Fibroblast of upper back skin (primary cell): ENCODE measurements at places on chromosomes 6 and 20.

DNA sequence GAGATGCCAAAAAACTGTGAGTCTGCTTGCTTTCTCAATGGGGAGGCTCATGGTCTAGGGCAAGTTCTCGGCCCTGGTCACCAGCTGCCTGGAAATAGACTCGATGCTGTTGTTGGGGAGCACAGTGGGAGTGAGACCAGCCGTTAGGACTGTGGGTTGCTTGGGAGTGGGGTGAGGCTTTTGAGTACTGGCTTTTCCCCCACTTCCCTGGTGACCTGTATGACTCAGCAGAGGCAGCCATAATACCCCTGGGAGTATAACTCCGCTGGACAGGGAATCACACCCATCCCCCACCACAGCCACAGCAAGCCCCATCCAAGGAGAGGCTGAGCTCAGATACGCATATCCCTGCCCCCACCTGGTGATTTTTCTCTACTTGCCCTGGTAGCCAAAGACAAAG is 48.9 kb upstream of the OGFRL1 start:
- DNase-seq: peak; percentile 5

GRCh38 chr20:59101961-59102360 is 59.4 kb upstream of the PRELID3B start:
- DNase-seq: no peak

DNA sequence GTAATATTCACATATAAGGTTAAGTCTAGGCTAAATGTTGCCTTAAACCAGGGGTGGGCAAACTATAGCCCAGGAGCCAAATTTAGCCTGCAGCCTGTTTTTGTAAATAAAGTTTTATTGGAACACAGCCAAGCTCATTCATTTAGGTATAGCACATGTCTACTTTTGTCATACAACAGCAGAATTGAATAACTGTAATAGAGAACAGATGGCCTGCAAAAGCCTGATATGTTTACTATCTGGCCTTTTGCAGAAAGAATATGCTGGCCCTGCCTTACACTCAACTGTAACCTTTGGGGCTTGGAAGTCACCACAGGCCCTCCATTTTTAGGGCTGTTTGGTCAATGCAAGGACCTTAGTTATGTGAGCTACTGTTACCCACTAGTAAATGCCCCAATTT is 17.7 kb upstream of the BCLAF1 start:
- DNase-seq: no peak

DNA sequence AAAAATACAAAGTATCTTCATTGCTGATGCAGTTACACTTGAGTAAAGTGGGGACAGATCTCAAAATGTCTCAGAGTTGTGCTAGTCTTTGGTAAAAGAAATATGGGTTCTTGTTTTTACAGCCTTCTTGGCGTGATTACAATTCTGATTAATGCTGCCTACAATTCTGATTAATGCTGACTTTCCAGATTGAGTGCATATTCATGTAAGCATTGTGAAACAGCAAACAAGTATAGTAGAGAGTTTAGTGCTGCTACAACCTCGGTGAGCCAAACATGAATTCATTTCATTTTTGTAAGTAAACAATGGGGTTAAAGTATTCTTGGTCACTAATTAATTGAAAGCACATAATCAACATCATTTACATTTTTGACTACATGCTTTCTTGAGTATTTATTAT is at the start of gene DEFB113:
Gene DEFB113, minus strand, starts transcription at position 21 of the 400 bp plus-strand sequence. Its CDS starts 0 bp downstream, at position 21.
- DNase-seq: no peak

DNA sequence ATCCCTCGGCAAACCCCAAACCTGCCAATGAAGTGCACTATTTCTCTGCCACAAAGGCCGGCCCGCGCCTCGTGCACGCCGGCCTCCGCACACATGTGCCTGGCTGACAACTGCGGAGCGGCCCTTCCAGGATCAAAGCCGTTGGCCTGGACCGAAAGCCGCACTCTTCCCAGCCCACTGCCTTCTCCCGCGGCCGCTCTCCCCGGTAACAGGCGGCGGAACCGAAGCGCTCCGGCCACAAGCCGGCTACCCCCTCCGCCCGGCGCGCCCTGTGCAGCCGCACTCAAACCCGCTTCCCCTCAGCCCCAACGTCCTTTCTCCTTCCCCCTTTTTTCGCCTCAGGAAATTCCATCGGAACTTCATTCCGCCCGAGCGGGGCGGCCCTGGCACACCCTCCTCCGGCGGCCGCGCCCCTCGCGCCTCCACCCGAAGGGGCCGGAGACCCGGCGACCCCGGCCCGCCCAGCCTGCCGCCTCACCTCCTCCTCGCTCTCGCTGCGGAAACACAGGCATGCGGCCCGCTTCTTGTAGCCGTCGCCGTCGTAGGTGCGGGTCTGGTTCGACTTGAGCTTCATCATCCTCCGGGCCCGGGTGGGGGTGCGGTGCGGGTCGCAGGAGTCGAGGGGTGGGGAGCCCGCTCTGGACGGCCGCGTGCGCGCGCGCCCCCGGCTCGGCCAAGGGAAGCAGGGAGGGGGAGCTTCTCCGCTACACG is 528 bp downstream of the NUDT3 start:
- DNase-seq: peak; percentile 43

DNA sequence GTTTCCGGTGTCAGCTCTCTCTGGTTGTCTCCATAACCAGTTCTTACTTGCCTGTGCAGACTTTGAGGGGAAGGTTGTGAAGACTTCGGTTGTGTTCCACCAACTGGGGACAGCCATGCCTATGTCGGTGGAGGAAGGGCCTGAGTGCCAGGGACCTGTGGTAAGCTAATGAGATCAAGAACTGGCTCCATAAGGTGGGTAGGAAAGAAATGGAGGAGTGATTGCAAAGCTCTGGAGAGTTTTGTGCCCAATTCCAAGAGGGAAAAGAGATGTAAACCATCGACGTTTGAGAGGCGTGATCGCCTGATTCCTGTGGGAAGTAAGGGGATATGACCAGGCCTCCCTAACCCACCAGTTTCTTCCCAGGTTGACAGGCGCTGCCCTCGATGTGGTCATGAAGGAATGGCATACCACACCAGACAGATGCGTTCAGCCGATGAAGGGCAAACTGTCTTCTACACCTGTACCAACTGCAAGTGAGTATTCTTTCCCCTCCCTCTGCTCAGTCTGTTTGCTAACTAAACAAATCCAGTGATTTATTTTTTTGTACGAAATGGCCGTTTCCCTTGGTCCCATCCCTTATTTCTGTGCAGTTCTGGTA is 893 bp downstream of the POLR1H start:
- DNase-seq: peak; percentile 16

DNA sequence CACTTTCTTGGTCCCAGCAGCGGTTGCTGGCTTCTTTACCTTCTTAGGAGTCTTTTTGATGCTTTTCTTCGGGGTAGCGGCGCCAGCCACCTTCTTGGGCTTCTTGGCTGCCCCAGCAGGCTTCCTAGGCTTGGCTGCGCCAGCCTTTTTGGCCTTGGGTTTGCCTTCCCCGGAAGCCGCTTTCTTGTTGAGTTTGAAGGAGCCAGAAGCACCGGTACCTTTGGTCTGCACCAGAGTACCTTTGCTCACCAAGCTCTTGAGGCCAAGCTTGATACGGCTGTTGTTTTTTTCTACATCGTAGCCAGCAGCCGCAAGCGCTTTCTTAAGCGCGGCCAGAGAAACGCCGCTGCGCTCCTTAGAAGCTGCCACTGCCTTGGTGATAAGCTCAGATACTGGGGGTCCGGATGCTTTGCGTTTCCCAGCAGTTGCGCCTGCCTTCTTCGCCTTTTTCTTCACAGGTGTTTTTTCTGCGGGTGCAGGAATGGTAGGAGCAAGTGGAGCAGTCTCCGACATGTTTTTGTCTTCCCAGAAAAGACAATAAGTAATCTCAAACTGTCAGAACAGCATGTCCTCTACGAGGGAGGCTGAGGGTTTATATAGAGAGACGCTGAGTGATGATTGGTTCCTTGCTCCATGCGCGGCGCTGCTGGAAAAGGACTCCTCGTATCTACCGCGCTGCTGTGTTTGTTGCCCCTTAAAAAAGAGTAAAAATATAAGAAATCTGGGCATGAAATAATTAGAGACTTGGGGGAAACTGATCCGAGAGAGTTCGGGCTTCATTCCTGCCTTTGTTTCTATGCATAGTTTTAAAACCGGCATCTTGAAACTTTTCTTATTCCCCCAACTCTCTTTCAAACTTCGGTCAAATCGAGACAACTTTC is 130.3 kb upstream of the BTN3A2 start:
- DNase-seq: peak; percentile 88

GRCh38 chr20:59657459-59658046 is 53.2 kb downstream of the PHACTR3 start:
- no peak for DNase-seq

DNA sequence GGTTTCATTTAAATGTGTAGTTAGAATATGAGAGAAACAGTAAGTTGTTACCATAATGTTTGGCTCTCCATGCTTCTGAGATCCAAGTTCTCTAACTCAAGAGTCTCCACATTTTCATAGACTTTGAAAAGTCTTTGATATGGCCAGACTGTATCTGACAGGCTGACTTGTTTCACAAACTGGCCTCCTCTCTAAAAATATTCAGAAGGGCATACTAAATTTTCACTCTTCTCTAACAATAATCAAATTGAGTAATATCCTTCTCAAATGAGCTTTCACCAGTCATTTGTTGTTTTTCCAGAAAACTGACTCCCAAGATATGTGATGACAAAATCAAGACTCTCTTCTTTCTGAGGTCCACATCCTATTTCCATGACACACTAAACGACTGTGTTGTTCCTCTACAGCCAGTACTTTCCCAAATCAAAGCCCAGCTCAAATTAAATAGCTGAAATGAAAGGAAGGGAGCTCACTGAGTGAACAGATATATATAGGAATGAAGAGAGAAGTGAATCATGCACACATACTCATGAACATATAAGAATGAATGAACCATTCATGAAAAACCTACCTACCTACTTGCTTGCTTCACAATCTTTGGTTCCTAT is 15.1 kb downstream of the HIVEP2 start:
- peak; percentile 45 for DNase-seq

GRCh38 chr20:44021900-44022299 is 107.2 kb downstream of the TOX2 start:
- no peak for DNase-seq

DNA sequence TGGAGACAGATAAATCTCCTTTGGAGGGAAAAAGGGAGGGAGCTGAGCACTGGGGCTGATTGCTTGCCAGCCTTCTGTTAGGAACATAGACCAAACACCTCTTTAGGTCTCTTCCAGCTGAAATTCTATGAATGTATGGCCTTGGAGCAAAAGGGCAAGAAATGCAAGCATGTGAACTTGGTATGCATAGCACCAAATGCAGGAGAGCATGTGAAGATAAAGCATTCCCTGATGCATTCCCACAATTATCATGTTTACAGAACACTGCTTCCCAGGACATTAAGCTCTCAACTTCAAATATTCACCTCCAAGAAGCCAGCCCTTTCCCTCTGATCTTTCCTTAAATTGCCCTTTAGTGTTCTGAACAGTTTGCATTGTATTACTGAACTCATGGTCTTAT is 15.6 kb downstream of the RIPOR2 start:
- DNase-seq: no peak

- peak; percentile 50 for DNase-seq
These were observed 28.8 kb downstream of the RWDD2A start for GRCh38 chr6:83221889-83222479.

GRCh38 chr6:15516378-15516777 is 146.4 kb downstream of the DTNBP1 start:
- no peak for DNase-seq

GRCh38 chr6:15176816-15177370 is 69.0 kb upstream of the JARID2 start:
- DNase-seq: no peak

GRCh38 chr20:54793291-54793992 is 318.0 kb downstream of the DOK5 start:
- DNase-seq: peak; percentile 45

- no peak for DNase-seq
These were observed 19.1 kb upstream of the BNIP5 start for GRCh38 chr6:36355819-36356218.

GRCh38 chr6:6772751-6773150 is 184.2 kb downstream of the LY86 start:
- DNase-seq: no peak

DNA sequence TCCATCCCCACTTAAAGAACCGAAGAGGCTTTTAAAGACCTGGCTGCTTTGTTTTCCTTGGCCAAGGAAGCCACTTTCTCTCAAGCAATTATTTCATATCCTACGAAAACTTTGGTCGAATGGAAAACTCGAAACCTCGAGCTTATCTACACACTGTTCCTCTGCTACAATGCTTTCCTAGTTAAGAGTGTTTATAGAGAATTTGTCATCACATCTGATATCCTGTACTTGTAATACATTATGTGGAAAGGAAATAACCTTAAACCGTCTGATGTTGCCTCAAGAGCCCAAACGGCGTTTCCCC is 28.1 kb downstream of the TFAP2B start:
- no peak for DNase-seq

DNA sequence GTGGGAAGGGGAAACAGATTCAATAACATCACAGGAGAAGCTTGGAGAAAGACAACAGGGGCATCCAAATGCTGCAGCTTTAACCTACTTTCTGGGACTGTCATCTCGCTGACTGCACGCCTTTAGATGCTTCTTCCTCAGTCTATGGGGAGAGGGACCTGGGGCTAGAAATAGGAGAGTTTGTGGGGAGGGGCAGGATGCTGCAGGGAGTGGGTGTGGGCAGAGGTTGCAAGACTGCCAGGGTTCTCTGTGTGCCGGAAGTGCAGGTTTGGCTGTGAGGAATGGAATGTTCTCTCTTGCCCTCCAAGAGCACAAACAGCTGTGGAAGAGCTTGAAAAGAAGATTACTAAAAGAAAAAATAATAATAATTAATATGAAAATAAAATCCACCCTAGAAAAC is 93.2 kb downstream of the FOXO3 start:
- DNase-seq: peak; percentile 41

- peak; percentile 82 for DNase-seq
These were observed 118.1 kb downstream of the RWDD2A start for GRCh38 chr6:83311231-83311630.

DNA sequence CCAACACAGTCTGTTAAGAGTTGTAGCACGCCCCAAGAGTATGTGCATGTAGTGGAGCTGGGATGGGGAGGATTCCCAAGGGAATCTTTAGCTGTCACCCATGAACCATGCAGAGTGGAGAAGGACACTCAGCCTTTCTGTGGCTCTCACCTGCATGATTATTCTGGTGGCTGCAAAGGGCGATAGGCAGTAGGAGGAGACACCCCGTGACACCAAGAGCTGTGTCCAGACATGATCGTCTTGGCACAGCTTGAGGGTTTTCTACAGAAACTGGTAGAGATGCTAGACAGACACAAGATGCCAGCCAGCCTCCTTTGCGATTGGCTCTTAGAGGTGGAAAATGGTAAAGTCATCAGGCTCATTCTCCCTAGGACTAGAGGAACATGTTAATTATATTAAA is 3.1 kb upstream of the CSE1L start:
- DNase-seq: no peak

- peak; percentile 74 for DNase-seq
These were observed 44.3 kb downstream of the MARCKS start for GRCh38 chr6:113901482-113901881.

- peak; percentile 82 for DNase-seq
These were observed 394.4 kb upstream of the CDH4 start for GRCh38 chr20:60857708-60858107.

DNA sequence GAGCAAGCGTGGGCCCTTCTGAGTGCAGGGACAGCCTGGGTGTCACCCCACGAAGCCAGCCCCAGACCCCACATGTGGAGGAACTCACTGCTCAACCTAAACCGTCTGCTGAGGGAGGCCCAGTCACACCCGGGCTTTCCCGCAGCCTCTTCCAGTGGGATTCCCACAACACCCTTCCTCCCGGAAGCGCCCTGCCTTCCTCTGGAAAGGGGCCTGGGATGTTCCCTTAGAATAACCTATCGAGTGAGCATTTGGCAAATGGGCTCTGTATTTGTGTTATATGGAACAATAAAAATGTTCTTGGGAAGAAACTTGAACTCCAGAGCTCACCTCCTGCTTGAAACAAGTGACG is 100.0 kb upstream of the DUSP22 start:
- no peak for DNase-seq

- no peak for DNase-seq
These were observed 84.5 kb downstream of the SGK1 start for GRCh38 chr6:134233180-134233955.
